Activated CD4-positive, alpha-beta T cell treated with anti-CD3 and anti-CD28 coated beads for 4 hours (primary cell): ENCODE measurements at places on chromosomes 16 and 17.
A peak's percentile ranks its signal among the peaks of the same experiment; 100 is the strongest.

GRCh38 chr16:15533386-15533785 lies 99.0 kb downstream of the BMERB1 start:
- no peak for DNase-seq

DNA sequence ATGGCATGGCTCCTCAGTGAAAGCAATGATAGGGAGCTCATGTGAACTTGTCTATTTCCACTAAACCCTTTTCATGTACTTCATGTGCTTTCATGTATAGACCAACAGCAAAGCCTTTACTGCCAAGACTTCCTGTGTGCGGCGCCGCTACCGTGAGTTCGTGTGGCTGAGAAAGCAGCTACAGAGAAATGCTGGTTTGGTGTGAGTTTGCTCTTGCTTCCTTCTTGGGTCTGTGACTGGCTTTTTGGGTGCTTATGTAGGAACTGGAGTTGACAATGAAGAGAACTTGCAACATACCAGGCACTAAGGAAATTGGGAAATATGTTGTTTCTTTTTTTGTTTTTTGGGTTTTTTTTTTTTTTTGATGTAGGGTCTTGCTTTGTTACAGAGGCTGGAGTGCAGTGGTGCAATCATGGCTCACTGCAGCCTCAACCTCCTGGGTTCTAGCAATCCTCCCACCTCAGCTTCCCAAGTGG lies 5.7 kb downstream of the SNX11 start:
- DNase-seq, result peak; percentile 33

DNA sequence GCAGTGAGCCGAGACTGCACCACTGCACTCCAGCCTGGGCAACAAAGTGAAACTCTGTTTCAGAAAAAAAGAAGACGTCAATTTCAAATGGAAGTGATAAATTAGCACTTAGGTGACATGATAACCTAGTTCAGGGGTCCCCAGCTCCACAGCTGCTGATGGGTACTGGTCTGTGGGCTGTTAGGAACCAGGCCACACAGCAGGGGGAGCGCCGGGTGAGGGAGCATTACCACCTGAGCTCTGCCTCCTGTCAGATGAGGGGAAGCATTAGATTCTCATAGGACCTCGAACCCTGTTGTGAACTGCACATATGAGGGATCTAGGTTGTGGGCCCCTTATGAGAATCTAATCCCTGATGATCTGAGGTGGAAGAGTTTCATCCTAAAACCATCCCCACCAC lies 253.0 kb downstream of the FOXL1 start:
- DNase-seq, result no peak

DNA sequence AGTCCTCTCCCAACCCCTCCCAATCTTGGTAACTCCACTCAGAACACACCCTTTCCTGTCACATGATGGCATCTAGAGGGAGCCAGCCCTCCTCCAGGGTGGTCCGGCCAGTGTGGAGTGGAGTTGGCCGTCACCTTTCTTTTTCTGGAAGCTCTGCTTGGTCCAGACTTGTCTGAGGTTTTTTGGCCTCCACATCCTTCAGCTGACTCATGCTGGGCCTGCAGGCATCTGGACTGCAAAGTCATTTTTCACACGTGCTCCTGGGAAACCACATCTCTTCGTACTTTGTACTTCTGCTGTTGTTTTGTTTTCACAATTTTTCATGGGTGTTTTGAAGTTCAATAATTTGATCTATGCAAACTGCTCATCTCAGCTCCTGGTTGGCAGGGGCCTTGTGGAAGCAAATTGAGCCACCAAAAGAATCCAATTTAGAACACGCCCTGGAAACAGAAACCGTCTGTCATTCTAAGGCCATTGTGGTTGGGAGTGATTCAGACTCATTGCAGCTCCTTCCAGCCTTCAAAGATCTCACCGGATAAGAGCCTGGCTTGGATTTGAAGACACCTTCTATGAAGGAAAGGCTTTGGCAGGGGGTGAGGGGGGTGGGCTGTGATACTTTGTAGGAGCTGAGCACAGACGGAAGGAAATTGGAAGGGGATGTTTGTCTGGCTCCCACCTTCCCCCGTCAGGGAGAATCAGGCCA lies 42.4 kb upstream of the NF1 start:
- no peak for DNase-seq

DNA sequence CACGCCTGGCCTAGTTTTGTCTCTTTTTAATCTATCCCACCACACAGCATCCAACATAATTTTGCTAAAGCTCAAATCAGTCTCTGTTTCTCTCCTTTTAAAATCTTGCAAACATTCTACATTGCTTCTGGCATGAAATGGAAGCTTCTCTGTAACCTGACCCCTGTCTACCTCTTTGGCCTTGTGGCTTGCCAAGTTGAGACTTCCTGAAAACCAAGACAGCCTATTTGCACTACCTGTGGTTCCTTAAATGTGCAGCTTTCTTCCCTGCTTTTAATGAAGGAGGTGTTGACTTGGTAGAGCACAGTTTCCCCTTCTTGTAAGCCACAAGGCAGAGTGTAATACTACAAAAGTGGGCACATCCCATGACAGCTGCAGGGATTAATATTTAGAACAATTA lies 6.0 kb upstream of the CCL3 start:
- DNase-seq, result no peak

GRCh38 chr17:2282297-2282873 lies 21.2 kb downstream of the SMG6 start:
- DNase-seq, result no peak

- no peak for DNase-seq
These were observed 29.2 kb upstream of the WFIKKN2 start for GRCh38 chr17:50806141-50806643.

- no peak for DNase-seq
These were observed 62.9 kb downstream of the ADCY9 start for GRCh38 chr16:4053301-4053845.

- no peak for DNase-seq
These were observed 21.9 kb downstream of the GLYR1 start for GRCh38 chr16:4825196-4825595.

DNA sequence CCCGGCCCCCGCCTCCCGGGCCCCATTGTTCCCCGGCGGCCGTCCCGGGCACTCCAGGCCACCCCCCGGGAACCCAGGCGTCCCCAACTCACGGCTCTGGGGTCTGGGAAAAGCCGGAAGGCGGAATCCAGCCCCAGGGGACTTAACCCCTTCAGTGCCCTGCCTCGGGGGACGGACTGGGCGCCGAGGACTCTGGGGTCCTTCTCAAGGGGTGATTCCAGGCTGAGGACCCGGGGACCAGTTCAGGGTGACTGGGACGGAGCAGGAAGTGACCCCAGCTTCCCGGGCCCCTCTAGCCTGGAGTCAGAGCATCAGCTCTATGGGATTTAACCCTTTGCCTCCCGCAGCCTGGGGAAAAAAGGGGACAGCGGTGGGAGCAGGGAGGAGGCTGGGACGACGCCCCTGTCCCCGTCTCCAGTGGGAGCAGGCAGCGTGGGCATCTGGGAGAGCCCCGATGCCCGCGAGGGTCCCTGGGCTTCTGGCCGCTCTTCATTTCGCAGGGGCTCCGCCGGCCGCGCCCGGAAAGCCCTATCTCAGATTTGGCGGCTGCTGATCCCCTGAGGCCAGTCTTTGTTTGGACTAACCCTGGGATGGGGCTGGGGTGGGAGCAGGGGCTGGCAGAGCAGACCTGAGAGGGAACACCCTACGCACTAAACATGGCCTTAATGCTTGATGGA lies at the start of gene ZNF629:
Gene ZNF629 (minus strand): TSS at position 270 of the 677 bp plus-strand sequence. CDS start 2,723 bp downstream, outside the sequence.
- no peak for DNase-seq

DNA sequence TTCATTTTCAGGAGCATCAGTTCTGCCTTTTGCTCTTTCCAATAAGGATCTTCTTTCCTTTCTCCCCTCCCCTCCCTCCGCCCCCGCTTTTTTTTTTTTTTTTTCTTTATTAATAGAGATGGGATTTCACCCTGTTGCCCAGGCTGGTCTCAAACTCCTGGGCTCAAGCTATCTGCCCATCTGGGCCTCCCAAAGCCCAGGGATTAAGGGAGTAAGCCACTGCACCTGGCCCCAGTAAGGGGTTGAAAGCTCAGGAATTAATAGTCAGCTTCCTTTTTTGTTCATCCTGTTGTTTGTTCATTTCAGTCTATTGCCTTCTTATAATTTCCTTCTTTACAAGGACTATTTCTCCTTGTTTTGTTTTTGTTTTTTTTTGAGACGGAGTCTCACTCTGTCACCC lies 7.9 kb upstream of the C17orf58 start:
- DNase-seq, result no peak

- no peak for DNase-seq
These were observed at the start of gene GPR179 for GRCh38 chr17:38343608-38344419. TSS of gene GPR179 (minus strand) at chr17:38343956. CDS start at chr17:38343789, 167 bp downstream.

- no peak for DNase-seq
These were observed 6.2 kb upstream of the NOTUM start for GRCh38 chr17:81967244-81967532.

DNA sequence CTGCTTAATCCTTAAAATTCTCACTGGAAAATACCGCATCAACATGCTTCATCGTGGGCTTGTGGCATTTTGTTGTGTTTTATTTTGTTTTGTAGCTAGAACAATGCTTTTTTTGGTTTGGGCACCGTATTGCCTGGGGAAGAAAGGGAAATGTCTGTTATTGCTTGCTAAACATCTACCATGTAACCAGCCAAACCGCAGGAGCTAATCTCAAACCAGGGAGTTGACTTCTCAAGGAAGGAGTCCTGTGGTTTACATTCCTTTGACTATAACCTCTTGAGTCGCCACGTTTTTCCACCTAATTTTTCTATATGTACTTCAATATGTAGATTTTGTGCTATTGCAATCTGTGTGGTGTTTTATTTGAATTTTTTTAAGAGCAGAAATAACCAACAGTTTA lies 593.5 kb upstream of the SOX9 start:
- DNase-seq, result no peak

GRCh38 chr17:78049609-78050008 lies 78.9 kb downstream of the TMC6 start:
- DNase-seq, result no peak

DNA sequence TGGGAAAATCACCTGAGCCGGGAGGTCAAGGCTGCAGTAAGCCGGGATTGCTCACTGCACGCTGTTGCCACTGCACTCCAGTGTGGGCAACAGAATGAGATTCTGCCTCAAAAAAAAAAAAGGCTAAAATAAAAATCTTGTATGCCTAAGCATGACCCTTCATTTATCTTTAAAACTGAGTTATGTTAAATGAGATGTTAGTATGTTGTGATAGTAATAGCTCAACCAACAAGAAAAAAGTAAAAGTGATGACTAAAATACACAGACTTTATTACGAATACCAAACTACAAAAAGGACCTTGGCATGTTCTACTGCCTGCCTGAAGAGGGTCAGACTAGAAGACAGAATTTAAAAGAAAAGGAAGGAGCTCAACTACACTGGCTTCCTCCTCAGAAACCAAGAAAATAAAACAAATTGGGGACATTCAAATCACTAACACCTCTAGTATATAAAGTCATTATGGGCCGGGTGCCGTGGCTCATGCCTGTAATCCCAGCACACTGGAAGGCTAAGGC lies 4.4 kb downstream of the SMURF2 start:
- DNase-seq, result no peak

GRCh38 chr16:15055141-15056053 lies 477 bp downstream of the NTAN1 start:
- no peak for DNase-seq

GRCh38 chr16:73151225-73151624 lies 103.3 kb upstream of the ZFHX3 start:
- no peak for DNase-seq

DNA sequence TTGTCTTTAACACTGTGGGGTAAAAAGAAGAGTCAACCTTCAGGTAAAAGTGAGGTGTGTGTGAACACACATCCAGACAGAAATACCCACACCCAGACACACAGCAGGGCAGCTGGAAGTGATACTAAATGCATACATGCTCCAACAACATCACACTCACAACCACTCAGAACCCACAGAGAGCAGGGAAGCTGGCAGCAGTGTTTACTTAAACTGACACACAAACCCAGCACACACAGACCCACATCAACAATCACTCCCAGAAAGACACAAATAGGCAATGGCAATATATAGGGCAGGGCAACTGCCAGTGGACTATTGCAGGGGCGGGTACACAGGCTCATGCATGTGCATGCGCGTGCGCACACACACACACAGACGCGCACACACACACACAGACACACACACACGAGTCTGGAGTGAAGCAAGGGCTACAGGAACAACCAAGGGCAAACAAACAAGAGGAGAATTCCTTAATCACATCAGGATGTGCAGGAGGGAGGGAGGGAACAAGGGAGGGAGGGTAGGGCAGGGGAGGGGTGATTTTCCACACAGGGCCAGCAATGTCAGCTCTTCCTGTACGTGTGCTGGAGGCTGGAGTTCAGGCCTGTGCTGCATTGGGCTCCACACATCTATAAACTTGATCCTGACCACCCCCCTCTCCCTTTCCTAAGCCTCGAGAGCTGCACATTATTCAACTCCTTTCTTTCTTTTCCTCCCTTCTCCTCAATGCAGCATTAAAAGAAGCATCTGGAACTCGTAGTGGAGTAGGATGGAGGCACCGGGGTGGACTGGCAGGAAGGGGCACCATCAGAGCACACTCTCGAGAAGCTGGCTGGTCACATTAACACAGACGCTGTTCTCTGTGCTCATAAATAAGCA lies 30.1 kb downstream of the HIC1 start:
- no peak for DNase-seq

DNA sequence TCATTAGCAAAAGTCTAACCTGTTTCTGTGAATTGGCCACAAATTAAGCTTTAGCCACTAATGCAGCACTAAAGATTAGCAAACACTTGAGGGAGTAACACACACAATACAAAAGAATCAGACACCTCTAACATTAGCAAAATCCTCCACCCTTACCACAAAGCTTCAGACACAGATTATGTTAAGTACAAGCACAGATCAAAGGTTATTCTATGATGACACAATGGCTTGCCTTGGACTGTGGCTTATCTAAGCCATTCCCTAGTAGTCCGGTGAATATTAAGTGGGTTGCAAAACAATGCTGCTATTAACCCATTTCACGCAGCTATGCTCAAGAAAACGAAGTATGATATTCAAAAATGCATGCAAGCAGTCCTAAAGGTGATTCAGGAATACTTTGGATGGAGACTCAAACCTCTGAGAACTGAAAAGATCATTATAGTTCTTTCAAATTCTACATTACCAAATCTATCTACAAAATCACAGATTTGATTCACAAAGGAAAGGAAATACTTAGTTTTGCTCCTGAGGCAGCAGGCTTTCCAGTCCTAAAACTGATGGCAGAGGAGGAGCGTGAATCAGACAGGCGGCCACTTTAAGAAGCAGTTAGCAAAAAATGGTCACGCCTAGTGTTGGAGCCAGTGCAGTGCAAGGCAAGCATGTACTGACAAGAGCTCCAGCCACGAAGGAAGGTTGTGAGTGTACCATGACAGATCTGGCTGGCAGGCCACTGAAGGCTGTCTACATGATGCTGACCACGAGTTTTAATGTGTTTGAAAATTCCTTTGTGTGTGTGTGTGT lies 67.2 kb downstream of the PARN start:
- no peak for DNase-seq

GRCh38 chr16:46916980-46917379 lies 32.8 kb downstream of the GPT2 start:
- DNase-seq, result no peak
